ENCODE measurements at places on chromosomes 3 and 15. TPM values are rescaled to one million over a fixed set of nuclear protein-coding genes. Genes with fewer than 3 reads are reported as not detected.

CISH gene
- 1.8 TPM for total RNA-seq

ROPN1 gene
- not detected for total RNA-seq

KBTBD12 gene
- total RNA-seq: not detected

GRAMD1C gene
- total RNA-seq: 2.3 TPM

CCNB2 gene
- 10.4 TPM for total RNA-seq

IL20RB gene
- 0.94 TPM for total RNA-seq

CAMKV gene
- not detected for total RNA-seq

CLDN16 gene
- not detected for total RNA-seq

EPHA3 gene
- total RNA-seq: 0.87 TPM

NTRK3 gene
- not detected for total RNA-seq

GRCh38 chr3:20154928-20155327 is 31.1 kb downstream of the SGO1 start:
- DNase-seq: no peak

GRCh38 chr15:100809151-100809550 is 70.5 kb upstream of the ALDH1A3 start:
- no peak for DNase-seq

DNA sequence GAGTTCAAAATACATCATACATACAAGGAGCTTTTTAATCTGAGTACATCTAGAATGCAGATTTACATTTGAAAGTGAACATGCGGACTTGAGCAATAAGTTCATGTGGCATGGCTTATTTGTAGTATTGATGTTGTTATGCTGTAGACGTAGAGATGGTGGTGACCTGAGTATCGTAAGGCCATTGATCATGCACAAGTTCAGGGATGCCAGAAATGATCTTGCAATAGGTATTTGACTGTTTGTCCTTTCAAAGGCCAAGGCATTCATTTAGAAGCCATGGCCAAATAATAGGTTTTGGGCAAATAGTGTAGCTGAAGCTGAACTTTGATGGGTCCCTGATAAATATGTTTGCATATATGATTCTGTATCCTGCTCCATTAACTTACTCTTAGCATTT is 35.0 kb downstream of the ARNT2 start:
- no peak for DNase-seq

- DNase-seq: no peak
These were observed 175.1 kb upstream of the TSC22D2 start for GRCh38 chr3:150232992-150233451.

DNA sequence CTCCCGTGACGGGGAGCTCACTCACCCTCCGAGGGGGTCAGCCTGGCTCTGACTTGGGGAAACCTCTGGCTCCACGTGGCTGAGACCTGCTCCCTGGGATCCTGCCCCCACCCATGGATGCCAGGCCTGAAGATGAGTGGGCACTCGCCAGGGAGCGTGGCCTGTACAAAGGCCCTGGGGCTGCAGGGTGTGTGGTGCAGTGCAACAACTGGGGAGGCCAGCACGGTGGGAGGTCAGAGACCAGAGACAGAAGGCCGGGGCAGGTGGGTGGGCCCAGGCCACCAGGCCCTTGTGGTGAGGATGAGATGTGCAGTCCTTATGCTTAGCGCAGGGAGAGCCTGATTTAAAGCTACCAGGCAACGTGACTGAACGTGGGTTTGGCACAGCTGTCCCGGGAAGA is 5.0 kb downstream of the DNAJB8 start:
- no peak for DNase-seq

- DNase-seq: no peak
These were observed 12.5 kb downstream of the MBNL1 start for GRCh38 chr3:152281133-152281713.

DNA sequence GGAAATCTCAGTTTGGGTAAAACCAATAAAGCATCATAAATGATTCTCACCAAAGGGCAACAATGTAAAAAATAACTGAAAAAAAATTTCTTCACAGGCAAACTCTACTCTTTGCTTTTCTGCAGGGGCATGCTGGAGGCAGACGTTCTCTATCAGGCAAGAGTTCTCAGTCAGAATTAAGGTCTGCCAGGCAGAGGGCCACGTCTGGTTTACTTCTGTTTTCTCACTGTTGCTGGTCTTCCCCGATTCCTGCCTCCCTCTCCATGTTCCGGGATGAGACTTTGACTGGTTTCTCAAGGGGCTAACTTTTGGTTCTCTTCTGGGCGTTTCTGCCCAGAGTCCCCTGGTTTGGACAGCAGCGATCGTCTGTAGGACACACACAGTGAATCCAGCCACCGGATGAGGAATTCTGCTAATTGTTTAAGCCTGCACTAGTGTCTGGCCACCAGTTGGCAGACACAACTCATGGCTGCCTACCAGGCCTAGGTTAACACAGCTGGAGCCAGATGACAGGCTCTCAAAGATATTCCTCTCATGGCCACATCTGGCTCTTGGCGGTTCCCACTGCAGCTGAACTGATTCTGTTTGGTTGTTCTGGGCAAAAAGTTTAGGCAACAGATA is 273.1 kb downstream of the FOXP1 start:
- DNase-seq: no peak

DNA sequence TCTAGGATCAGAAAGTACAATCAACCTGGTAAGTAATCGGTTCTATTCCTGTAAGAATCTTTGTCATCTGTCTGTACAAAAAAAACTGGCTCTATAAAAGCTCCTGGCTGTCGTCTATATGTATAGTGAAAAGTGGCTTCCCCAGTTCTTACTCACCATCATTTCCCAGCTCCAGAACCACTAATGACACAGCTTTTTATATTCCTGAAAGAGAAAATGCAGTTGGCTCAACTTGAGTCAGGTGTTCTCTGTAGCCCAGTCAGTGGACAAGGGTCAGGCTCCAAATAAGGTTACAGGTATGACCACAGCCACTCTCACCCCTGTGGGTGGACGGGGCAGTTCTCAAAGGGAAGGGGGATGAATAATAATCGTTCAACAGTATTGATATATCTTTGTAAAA is 85.1 kb downstream of the AP4E1 start:
- no peak for DNase-seq

DNA sequence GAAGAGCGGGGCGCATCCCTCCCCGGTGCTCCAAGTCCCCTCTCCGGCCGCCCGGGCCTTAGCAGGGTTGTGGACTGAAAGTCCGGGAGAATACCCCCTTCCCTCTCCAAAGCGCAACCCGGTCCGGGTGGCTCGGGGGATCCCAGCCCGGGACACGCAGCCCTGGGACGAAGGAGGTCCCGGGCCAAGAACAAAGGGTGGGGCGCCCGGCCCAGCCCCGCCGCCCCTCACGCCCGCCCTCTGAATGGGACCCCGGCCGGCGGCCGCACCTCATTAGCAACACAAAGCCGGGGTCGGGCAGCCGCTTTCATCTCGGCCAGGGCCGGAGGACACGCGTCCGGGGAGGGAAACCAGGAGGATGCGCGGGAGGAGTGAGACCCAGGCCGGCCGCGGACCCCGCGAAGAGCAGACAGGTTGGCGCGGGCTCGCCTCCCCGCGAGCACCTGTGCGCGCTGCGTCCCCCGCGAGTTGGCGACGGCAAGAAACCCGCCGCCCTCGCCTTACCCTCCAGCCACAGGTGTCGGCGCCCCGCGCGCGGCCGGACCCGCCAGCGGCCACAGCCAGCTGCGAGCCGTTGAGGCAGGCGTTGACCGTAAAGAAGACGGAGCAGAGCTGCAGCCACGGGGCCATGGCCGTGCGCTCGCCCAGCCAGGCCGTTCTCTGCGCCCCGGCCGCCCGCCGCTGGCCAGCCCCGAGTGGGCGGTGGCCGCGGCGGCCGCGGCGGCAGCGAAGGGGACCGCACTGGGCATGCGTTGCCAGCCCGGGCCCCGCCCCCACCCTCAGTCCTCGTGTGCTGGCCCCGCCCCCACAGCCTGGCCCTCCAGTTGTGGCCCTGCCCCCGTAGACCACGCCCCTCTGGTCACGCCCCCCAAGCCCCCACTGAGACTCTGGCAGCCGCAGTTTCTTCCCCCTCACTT is at the start of gene IL17RD:
Gene IL17RD (minus strand): TSS at position 697 of the 917 bp plus-strand sequence. CDS start 67 bp downstream, at position 630.
- DNase-seq: no peak

- DNase-seq: no peak
These were observed 87.8 kb downstream of the CEMIP start for GRCh38 chr15:80866936-80867335.

GRCh38 chr3:196251918-196252317 is 35.6 kb downstream of the SLC51A start:
- no peak for DNase-seq

DNA sequence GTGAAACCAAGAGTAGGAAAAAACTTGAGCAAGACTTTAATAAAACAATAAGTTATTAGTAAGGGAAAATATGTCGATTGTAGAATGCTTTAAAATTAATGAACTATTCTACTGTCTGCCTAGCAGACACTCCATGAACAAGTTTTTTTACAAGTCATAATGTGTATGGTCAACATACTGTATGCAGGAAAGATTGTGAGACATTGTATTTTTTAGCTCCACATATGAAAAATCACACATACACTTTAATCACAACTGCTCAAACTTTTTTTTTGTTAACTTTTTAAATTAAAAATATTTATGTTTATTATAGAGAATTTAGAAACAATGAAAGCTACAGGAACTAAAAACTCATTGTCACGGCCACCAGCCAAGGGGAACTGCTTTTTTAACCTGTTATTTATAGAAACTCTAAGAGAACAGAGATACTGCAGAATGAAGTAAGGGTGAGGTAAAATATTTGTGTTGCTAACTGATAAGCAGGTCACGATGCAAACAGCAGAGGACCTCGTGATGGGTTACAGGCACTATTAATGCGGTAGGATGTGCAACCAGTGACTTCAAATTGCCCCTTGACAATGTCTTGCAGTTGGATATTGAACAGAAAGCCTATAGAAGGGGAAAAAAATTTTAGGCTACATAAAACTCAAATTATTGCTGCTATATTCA is 53.0 kb downstream of the THSD4 start:
- no peak for DNase-seq

- DNase-seq: no peak
These were observed 40.7 kb upstream of the PSMD6 start for GRCh38 chr3:64063983-64064438.

- DNase-seq: no peak
These were observed 126.9 kb upstream of the CNTN4 start for GRCh38 chr3:1971780-1972179.

DNA sequence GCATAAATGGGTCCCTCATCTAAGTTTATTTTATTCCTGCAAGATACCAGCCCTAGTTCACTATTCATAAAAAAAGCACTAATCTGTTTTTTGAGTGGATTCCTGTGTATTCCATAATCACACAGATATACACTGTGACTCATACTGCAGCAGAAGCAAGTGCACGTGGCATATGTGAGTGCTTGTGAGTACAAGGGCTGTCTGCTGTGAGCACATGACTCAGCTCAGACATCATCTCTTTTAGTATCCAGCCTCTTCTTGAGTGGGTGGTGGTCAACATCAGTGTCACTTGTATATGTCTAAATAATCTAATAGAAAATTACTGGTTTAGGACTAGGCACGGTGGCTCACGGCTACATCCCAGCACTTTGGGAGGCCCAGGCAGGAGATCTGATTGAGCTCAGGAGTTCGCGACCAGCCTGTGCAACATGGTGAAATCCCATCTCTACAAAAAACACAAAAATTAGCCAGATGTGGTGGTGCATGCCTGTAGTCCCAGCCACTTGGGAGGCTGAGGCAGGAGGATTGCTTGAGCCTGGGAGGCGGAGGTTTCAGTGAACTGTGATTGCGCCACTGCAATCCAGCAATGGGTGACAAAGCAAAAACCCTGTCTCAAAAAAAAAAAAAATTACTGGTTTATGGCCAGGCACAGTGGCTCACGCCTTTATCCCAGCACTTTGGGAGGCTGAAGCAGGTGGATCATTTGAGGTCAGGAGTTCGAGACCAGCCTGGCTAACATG is 49.8 kb downstream of the NIPA2 start:
- DNase-seq: peak; percentile 35

- no peak for DNase-seq
These were observed 11.1 kb downstream of the OR5K2 start for GRCh38 chr3:98508582-98508981.

DNA sequence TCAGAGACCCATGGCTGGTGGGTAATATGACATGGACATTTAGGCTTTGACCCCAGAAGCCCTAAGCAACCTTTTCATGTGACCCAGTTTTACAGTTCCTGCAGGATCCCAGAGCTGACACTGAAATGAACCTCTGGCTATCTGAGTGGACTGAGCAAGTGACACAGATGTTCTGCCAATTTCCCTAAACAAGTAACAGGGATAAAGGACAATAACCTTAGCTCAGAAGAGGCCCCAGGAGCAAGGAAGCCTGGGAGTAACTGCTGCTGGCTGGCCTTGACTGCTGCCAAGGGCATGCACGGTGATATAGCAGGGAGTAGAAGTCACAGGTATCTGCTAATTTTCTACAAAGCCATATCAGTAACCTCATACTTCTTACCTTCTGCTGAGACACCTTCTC is 177.9 kb downstream of the CHL1 start:
- no peak for DNase-seq

DNA sequence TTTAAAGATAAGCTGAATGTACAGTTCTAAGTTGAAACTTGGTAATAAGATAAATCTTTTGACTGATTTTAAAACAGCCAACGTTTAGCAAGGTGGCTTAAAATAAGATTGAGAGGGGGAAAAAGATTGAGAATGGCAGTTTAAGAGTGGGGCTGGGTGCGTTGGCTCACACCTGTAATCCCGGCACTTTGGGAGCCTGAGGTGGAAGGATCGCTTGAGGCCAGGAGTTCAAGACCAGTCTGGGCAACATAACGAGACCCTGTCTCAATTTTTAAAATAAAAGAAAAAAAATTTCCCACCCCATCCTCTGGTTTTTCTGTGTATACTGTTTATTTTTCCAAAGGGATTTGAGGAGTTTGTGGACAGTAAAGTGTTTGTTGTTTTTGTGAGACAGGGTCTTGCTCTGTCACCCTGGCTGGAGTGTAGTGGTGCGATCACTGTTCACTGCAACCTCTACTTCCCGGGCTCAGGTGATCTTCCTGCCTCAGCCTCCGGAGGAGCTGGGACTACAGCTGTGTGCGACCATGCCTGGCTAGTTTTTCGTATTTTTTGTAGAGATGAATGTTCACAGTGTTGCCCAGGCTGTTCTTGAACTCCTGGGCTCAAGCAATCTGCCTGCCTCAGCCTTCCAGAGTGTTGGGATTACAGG is 3.0 kb downstream of the MAPK6 start:
- DNase-seq: no peak

GRCh38 chr3:71299160-71299559 is 284.4 kb downstream of the FOXP1 start:
- no peak for DNase-seq

DNA sequence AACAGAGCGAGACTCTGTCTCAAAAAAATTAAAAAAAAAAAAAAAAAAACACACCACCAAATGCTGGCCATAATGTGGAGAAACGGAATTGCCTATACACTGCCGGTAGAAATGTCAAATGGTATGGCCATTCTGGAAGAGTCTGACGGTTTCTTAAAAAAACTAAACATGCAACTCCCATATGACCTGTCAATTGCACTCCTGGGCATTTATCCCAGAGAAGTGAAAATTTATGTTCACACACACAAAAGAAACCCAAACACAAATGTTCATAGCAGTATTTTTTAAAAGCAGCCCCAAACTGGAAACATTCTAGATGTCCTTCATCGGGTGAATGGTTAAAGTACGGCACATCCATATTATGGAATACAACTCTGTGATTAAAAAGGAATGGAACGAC is 66.1 kb downstream of the LRIG1 start:
- DNase-seq: no peak

- no peak for DNase-seq
These were observed 12.0 kb downstream of the MTMR10 start for GRCh38 chr15:30979457-30979856.

GRCh38 chr3:37968813-37969595 is 21.6 kb upstream of the VILL start:
- no peak for DNase-seq

- DNase-seq: no peak
These were observed 47.3 kb downstream of the VGLL4 start for GRCh38 chr3:11596387-11596786.

All from chondrocyte (in vitro differentiated cells).